Right kidney (tissue), 9 donors: ENCODE measurements at places on chromosomes 13 and 19.

DNA sequence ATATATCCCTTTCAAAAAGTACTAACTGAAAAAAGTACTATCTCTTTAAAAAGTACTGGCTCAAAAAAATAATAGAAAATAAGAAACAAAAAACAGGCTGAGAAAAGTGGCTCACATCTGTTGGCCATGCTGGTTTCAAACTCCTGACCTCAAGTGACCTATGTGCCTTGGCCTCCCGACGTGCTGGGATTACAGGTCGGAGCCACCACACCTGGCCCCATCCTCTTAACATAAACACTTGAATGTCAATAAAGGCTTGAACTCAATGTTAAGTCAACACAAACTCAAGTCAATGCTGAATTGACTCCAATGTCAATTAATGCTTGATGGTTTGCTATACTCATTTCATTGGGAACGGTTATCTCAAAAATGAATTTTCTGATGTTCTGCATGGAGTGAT, 30.9 kb downstream of the ZNF611 start:
- DNase-seq, result no peak

- peak; percentile 55 for DNase-seq
Observed at GRCh38 chr13:34750078-34750931, 191.8 kb upstream of the NBEA start.

DNA sequence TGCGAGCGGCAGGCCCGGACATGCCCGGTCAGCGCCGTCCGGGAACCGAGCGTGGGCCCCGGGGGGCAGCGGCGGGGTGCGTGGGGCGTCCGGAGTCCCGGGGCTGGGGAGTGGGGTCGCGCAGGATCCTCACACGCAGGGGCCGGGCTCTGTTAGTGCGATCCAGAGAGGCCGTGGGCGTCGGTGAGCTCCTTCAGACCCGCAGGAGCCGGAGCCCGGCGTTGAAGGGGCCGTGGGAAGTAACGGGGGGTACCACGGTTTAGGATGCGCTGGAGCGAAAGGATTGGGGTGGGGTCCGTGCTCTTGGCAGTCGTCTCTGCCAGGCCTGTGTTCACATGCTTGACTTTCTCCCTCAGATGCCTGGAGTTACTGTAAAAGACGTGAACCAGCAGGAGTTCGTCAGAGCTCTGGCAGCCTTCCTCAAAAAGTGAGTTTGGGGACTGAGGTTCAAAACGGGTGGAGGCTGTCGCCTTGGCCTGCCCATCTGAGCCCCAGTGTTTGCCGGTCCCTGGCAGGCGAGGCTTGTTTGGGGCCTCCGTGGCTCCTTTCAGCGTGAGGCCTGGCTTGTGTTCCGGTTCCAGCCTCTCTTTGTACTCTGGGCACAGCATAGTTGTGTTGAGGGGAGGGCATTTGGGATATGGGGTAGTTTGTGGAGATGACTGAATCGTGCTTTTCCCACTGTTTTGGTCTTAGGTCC, 512 bp downstream of the RPS19 start:
- DNase-seq, result peak; percentile 42

GRCh38 chr13:21316376-21316775, 139.9 kb downstream of the MRPL57 start:
- DNase-seq, result no peak

DNA sequence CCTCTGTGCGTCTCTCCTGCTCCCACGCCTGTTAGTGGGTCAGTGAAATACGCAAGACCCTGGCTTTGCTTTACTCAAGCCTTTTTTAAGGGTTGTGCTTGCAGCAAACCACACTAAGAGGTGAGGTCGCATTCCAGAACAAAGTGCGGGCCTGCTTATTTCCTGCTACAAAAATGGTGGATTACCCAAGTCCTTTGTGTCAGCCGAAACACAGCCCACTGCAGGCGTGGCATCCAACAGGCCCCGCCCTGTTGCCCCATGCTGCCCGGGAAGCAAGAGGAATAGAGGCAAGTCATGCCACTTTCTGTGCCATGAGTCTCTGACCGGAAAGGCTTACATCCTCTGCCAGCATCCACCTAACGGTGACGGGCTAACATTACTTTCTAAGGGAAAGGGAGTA, 7.7 kb upstream of the IRS2 start:
- no peak for DNase-seq

DNA sequence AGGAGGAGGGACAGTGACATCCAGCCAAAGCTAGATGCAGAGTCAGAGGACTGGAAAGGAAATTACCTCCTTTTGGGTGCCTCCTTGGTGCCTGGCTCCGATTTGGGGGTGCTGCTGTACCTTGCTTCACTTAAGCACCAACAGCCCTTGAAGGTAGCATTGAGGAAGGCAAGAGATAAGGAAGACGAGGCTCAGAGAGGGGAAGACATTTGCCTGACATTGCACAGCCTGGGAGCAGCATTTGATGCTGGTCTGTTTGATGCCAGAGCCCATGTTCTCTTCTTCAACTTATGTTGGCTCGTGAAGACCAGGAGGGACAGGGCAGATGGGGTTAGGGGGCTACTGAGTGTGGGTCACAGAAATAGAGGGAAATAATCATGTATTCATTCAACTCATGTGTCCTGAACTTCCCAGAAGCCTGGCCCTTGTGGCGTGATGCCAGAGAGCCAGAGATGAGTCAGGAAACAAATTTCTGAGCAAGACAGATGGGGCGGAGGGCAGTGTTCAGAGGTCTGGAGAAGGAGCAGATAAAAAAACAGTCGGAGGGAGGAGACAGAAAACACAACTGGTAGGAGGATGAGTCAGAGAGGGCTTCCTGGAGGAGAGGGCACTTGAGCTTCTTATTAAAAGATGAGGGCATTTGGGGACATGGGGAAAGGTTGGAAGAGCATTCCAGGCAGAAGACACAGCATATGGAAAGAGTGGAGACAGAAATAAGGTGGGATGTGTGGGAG, 3.0 kb upstream of the C19orf81 start:
- DNase-seq, result no peak

GRCh38 chr13:19183676-19184075, 2.1 kb upstream of the TUBA3C start:
- no peak for DNase-seq

GRCh38 chr13:31014456-31014855, 82.0 kb downstream of the TEX26 start:
- no peak for DNase-seq

GRCh38 chr13:91574766-91575165, 176.3 kb downstream of the GPC5 start:
- DNase-seq, result no peak

DNA sequence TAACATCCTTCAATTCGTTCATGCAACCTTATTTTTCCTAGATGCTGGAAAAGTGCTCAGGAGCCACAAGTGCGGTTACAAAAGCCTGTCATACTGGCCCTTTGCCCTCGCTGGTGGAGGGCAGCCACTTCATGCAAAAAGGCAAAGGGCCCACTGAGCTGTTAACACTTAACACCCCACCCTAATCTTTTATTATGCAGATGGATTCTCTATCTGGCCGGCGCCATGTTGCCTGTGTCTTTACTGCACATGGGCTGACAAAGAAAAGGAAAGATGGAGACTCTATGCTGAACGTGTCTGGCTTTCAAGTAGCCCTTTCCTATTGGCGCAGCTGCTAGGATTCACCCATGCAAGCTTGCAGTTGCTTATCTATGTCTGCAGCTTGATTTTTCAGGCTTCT, 10.8 kb downstream of the OR7D2 start:
- no peak for DNase-seq

GRCh38 chr13:24076636-24077035, 83.9 kb upstream of the SPATA13 start:
- no peak for DNase-seq

DNA sequence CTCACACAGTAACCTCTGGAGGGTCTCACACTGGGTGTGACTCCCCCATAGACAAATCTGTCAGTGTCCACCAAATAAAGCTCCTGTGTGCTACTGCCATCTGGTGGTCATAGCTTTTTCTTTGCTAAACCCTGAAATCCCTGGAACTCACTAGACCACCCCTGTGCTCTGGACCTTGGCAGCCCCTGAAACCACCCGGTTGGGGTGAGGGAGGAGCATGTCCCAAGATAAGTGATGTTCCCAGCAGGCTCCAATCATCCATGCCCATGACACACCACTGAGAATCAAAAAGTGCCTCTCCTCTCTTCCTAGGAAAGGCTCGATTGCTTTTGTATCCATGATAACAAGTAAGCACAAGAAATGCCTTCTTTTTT, 6.5 kb upstream of the HSD17B14 start:
- DNase-seq, result peak; percentile 66

DNA sequence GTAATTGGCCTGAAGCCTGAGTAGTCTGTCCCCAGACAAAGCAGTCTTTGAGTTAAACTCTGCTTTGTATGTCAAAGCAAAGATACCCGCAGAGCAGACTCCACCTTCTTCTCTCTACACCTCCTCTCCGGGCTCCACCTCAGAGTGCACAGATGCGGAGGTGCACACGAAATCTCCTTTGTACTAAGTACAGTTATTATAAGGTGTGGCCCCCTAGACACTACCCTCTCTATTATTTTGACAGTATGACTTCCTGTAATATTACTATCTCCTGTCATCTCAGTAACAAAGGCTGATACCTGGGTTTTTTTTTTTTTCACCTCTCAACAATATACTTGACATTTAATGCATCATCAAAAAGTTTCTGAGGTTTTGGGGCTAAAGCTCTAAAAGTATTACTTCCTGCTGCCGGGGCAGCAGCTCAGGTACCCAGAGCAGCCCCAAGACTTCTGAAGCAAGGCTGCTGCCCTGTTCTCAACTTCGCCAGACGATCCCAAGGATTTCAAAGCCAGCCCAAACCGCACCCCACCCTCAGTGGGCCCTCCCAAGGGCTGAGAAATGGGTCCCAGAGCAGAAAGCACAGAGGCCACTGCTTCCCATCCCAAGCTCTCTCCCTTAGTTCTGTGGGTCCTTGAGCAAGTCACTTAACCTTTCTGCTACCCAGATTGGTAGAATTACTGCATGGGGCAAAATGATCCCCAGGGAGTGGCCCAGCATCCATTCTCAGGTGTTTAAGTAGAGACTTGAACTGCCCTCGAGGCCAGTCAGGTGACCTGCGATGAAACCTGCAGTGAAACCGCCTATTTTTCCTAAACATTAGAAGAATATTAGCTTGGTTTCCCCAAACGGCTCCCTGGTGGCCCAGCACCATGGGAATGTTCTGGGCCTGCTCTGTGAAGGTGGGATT, 180.6 kb downstream of the FOXO1 start:
- DNase-seq, result no peak

DNA sequence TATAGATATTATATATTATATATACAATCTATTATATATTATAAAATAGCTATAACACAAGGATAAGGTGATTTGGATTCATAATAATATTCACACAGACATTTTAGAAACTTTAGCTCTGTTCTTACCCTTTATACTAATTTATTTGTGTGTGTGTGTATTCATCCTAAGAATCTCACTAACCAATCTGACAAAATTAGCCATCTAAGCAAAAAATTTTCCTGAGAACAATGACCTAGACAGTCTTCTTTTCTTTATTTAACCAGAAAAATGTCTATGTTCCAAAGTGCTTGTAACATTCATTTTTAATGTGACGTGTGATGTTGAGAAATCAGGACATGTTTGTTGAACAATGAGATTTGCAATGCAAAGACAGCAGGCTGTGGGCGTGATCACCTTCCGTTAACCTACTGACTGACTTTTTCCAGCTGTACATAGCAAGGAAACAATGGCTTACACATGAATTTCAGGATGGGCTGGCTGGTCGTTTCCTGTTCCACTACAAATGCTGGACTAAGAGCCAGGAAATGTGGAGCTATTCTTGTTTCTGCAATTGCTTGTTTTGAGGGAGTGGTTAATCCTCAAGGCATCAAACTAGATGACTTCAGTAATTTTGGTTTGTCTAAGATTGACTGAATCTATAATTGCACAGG, 634.6 kb upstream of the ARGLU1 start:
- no peak for DNase-seq

DNA sequence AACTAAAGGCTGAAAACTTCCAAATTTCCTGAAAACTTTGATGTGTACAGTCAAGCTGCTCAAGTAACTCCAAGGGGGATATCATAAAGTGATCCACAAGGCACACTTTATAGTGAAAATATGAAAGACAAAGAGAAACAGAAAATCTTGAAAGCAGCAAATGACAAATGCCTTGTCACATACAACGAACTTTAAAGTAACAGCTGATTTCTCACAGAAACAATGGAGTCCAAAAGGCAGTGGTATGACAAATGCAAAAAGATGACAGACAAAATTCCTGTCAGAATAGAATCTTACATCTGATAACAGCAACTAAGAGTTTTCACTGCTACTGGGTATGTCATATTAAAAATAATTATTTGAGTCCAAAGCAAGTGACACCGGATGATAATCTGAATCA, 1602.3 kb upstream of the PRR20A start:
- no peak for DNase-seq

- no peak for DNase-seq
Observed at GRCh38 chr19:16397791-16398529, 73.3 kb downstream of the KLF2 start.

DNA sequence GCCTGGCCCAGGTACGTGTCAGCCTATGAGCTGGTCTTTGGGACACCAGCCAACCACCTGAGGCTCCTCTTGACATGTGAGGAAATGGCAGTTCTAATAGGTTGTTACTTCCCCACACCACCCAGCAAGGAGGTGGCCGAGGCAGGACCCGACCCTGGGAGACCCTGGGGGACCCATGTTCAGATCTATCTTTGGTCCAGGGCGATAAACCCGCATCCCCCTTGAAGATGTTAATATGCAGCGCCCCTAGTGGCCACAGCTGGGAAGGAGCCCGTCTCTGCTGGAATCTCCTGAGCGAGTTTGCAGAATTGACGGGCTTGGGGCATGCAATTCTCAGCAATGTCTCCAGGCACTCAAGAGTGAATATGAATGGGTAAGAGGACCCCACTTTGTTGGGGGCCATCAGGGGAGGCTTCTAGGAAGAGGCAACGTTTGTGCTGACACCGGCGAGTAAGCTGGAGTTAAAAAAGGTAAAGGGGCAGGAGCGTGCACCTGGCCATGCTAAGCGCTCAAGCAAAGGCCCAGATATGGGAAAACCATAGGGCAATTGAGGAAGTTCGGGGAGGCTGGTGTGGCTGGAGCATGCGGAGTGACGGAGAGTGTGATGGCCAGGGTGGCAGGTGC, 1.5 kb upstream of the MYO1F start:
- peak; percentile 58 for DNase-seq

- no peak for DNase-seq
Observed at GRCh38 chr13:48531416-48532255, 1.2 kb downstream of the RCBTB2 start.

DNA sequence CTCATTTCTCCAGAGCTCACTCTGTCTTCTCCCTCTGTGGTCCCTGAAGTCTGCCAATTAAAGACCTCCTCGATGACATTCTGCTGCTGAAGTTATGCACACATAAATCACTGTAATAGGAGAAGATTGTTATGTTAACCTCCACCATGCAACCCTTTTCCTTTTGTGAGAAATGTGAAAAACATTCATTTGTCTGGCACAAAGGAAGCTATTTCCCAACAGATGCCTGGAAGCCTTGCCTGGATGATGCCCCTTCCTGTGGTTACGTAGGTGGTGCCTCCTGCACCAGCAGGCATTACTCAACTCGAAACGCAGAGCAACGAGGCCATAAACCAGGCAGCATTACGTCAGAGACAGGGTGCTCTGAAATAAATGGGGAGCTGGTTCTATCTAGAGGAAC, 327.4 kb upstream of the ZNF507 start:
- peak; percentile 56 for DNase-seq

GRCh38 chr19:12838182-12838885, at the start of gene MAST1:
Gene MAST1 (plus strand): TSS chr19:12838515. CDS start chr19:12838573, 58 bp downstream.
- DNase-seq, result peak; percentile 40

- DNase-seq, result no peak
Observed at GRCh38 chr19:58511353-58512208, at the start of gene SLC27A5. Gene SLC27A5 (minus strand): TSS chr19:58511992. CDS start chr19:58511955, 37 bp downstream.
